Right atrium auricular region (tissue), 2 donors: ENCODE measurements at places on chromosomes 12 and 14.
A peak's percentile ranks its signal among the peaks of the same experiment; 100 is the strongest.

DNA sequence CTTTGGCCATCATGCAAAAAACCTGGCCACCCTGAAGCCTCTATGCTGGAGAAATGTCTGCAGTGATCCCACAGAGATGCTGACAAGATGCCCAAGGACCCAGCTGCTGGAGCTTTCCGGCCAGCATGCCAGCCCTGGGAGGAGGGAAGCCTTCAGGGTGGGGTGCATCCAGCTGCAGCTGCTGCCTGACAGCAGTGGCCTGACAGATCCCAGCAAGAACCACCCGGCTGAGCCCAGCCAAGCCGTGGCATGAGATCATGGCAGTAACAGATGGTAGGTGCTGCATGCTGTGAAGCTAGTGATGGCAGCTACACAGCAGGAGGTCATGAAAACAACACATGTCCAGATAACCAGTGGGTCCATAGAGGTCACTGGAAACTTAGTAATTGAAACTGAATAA is 13.8 kb downstream of the CLBA1 start:
- no peak for DNase-seq

DNA sequence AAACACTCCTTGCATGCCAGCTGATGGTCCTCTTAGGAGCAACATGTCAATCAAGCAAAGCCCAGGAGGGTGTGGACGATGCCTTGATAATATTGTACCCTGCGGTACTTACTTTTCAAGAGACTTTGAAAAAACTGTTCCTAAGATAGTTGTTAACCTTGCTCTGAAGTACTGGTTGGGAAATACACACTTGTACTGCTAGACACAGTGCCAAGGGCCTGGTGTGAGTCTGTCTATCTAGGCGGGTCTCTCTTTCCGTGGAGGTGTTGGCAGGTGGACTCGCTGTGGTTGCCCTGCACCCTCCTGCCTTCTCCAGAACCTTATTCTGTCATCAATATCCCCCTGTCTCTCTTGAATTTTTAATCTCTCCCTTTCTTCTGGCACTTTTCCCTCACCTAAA is 189.4 kb downstream of the NRXN3 start:
- DNase-seq: no peak

- DNase-seq: no peak
Measured at GRCh38 chr14:106679776-106680175, 1153.4 kb downstream of the TMEM121 start.

DNA sequence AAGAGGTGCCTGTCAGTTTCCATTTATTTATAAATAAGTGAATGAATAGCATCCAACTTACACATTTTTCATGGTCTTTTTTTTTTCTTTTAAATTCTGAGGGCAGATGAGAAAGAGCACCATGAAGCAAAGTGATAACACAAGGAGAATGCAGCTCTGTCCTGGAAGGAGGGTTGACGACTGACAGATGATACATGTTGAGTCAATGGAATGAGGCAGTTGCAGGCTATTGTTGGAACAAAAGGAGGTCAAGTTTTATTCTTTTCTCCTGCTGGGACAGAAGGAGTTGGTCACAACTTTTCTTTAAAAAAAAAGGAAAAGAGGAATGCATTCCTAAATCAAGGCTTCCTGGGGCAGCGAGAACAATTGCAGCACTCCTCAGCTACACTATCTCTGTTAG is 119.9 kb upstream of the PLEKHG7 start:
- no peak for DNase-seq

DNA sequence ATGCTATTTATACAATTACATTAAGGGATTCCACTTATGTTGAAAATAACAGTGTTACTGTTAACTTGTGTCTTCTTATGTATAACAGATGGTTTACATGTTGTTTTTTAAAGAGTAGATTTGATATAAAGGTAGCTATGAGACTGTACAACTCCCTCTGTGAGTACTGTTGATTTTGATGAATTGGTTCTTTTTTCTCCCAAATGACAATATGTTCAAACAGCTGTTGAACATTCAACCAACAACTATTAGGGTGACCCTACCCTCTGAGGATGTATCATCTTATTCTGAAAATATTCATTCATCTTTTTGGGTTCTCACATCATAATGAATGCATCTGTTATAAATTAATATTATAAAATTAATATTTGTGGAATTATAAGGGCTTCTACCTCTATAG is 456.9 kb upstream of the MGAT4C start:
- DNase-seq: no peak

- DNase-seq: no peak
Measured at GRCh38 chr12:48824905-48825304, 6.6 kb downstream of the CACNB3 start.

DNA sequence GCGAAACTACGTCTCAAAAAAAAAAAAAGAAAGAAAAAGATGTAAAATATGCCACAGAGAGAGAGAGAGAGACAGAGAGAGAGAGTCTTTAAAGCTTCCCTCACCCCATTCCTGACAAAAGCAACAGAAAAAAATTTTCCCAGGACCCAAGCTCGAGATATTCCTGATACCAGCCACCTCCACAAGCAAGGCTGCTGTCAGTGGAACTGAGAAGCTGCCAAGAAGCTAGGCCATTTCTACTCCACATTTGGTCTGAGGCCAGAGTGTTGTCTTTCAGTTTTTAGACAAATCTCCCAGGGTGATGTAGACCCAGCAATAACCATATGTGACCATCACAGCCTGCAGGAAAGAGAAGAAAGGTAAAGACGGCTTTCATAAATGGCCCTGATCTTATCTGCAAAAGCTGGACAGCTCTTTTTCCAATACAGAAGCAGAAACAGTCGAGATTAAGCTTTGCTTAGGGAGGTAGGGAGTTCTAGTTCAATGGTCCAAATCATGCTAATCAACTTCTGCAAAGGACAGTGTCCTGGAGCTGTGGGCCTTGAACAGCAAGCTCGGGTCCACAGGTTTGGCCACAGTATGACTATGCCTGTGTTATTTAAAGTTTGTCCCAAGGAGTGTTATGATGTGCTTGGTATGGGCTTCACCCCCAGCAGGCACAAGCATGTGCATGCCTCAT is 130.3 kb upstream of the NUDT4 start:
- no peak for DNase-seq

DNA sequence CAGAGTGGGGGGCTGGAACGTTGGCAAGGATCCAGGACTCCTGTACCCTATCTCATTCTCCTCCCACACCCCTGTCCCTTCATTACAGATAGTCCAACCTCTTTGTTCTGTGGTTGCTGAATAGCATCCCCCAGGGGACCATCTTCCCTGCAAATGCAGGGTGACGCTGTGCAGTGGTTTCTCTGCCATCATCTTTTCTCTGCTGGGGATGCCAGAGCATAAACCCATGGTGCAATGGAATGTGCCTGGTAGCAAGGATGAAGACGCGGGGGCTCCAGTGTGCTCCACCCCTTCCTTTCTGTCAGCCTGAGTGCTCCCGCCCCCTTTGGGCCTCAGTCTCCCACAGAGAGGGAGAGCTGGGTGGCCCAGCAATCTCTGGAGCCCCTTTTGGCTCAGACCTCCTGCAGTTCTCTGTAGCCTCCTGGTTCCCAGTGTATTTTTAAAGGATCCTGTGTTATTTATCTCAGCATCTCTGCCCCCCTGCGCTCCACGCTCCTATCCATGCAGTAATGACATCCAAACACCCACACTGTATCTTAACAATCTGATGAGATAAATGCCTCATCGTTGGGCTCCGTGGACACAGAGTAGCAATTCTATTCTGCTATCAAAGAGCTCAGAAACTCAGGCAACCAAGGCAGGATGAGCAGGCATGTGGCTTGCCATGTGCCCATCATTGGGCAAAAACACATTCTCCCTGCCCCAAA is 212.8 kb downstream of the CACNA1C start:
- no peak for DNase-seq

- DNase-seq: no peak
Measured at GRCh38 chr12:67740711-67741110, 92.2 kb downstream of the DYRK2 start.

DNA sequence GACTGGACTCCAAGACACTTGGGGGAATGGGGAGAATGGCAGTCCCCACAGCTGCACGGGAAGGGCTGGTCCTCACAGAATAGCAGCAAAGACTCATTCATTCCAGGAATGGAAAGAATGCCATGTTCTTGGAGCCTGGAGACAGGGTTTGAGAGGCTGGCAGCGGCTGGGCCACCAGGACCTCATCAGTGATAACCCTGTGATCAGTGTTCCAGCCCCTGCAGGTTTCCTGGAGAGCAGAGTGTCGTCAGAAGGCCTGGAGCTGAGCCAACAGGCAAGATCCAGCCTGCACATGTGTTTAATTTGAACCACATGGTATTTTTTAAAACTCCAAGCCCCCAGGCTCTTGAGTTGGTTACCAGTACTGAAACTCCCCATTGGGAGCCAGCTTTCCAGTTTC is 11.3 kb downstream of the BDKRB1 start:
- no peak for DNase-seq

DNA sequence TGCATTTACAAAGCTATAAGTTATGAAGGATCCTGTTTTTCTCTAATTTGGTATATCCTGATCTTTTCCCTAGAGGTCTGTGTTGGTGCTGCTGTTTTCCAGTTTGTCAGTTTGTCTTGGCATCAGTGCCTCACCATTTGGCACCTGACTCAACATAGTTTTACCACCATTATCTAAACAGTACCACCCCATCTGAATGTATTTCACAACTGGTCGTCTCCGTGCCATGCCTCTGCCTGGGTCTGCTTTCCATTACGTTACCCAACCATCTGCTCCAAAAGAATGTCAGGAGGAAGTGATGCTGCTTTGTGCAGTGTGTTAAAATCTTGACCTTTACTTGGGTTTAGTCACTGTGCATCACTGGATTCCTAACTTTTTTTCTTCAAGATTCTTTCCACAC is 129.3 kb upstream of the RASSF8 start:
- DNase-seq: peak; percentile 81

GRCh38 chr12:74441872-74442271 is 95.8 kb upstream of the ATXN7L3B start:
- DNase-seq: no peak

DNA sequence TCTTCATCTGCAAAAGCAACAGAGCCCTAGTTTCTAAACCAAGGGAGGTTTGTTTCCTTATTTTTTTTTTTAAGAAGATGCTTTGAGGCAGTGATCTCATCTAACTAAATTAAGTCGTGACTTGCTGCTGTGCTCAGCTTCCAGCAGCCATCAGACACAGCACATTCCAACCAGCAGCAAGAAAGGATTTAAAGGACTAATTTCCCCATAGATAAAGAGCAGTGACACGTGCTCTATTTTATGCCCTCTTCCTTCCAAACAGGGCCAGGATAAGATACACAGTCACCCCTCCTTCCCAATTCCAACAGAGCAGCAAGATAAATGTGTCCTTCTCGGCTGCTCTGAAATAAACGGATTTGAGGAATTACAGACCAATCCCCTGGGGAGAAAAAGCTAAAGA is 81.7 kb downstream of the PRKAB1 start:
- DNase-seq: no peak

GRCh38 chr12:94650143-94651056 is at the start of gene TMCC3:
Gene TMCC3 (minus strand): TSS chr12:94650557. CDS start chr12:94650430, 127 bp downstream.
- no peak for DNase-seq

GRCh38 chr14:65485516-65485915 is 73.0 kb downstream of the FUT8 start:
- no peak for DNase-seq

DNA sequence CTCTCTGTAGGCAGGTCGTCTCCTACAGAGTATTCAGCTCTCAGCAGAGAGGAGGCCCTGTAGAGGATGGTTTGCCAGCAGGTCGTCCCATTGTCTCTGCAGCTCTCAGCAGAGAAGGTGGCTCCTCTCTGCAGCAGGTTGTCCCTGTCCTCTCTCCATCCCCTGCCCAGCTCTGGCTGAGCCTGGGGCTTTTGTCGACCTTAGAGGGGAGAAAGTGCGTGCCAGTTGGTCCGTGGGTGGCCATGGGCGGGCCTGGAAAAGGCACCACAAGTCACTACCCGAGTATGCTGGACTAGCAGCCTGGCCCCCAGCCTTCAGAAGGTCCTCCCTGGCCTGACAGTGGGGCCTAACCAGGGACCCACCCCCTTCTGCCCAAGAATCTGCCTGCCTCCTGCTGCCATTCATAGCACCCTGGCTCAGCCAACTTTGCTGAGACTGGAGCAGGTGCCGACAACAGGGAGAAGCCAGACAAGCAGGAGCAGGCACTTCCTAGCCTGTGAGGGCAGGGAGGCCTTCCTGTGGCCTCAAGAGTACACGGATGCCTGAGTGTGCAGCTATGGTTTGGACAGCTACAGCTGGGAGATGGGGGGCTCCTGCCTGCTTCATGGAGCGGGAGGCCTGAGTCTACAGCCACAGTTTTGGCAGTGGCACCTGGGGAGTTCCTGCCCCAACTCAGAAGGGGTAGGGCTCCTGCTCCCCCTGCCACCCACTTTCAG is 59.7 kb upstream of the KCNH3 start:
- no peak for DNase-seq

DNA sequence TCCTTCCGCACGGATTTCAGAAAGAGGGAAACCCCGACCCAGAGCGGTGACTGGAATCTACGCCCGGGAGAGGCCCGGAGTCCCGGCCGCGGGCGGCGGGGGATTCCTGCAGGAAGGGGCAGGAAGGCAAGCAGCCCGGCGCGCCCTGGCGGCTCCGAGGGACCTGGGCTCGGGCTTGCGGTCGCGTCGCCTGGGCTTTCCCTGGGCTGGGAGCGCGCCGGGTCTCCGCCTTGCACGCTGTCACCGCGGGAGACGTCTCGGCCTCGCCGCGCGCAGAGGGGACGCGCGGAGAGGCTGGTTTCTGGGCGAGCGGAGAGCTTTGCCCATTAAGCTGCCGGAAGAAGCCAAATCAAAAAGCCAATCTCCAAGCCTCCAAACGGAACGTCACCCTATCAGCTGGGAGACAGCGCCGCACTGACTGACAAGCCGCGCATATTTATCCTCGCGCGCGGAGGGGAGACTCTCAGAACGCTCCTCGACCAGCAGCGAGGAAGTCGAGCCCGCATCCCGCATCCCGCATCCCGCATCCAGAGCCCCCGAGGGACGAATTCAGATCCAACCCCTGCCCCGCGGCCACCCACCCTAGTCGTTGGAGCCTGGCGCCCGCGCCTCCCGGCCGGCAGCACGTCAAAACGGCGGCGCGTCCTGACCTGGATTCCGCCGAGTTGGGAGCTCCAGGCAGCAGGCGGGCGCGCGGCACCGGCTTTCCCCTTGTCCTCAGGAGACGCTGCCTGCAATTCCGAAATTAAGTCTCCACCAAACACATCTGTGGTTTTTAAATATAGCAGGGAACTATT is at the start of gene SLC8A3:
TSS of gene SLC8A3 (minus strand) at position 293 of the 797 bp plus-strand sequence. CDS start 20,529 bp downstream, outside the sequence.
- no peak for DNase-seq

- DNase-seq: no peak
Measured at GRCh38 chr12:67698672-67699581, 50.4 kb downstream of the DYRK2 start.

GRCh38 chr14:23066855-23067744 is 9.8 kb upstream of the CDH24 start:
- peak; percentile 55 for DNase-seq

DNA sequence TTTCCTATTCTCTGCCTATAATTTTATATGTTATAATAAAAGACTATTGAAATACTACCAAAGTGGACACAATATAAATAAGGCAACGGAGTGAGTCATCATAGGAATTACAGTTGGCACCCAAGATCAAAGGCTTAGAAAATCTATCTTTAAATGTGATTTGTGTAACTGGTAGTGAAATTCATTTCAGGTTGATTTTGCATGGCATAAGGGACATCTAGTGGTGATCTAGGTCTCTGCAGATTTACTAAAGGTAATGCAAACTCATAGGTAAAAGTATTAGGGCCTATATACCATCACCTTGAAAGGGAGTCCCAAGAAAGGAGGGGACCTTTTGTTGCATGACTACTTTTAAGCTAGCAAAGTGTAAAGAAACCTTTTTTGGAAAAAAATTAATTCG is 527.2 kb downstream of the NRXN3 start:
- DNase-seq: no peak

- no peak for DNase-seq
Measured at GRCh38 chr12:58711974-58712373, 208.3 kb downstream of the LRIG3 start.
